Activated CD4-positive, alpha-beta T cell treated with anti-CD3 and anti-CD28 coated beads, Interleukin-2, Interleukin-4, amounts not matched to agents 100 ng/mL and 50 ng/mL, durations not matched to agents 16 hours and 8 hours (primary cell): ENCODE measurements at places on chromosomes 4 and X.
A peak's percentile ranks its signal among the peaks of the same experiment; 100 is the strongest.

DNA sequence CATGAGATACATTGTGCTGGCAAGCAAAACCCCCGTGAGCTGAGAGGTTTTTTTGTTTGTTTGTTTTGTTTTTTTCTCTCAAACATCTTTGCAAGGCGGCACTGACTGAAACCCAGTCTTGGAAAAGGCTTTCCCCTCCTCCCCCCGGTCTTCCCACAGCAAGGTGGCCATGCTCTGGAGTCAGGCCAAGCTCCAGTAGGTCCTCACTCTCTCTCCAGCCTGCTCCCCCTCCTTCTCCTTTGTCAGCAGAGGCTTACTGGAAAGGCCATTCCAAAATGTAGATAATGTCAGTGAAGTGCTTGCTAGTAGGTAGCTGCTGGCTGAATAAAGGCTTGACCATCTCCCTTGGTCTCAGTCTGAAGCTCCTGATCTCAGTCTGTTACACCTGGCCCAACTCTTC lies 32.6 kb downstream of the FRMPD3 start:
- no peak for DNase-seq

DNA sequence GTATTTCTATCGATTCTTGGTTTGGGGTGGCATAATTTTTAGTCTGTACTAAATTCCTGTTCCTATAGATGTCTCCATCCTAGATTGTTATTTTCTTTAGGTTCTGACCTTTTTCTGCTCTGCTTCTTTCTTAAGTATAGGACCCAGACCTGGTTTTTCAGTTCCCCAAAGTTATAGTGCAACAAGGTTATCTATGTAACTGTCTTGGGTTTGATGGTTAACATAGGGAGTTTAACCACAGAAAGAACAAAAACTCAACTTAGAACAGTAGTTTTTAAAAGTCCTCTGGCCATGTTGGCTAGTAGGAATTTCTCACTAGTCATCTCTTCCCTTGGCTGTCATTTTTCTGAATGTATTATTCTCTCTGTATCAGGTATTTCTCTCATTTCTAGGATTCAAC lies 38.8 kb upstream of the MAD2L1 start:
- no peak for DNase-seq

DNA sequence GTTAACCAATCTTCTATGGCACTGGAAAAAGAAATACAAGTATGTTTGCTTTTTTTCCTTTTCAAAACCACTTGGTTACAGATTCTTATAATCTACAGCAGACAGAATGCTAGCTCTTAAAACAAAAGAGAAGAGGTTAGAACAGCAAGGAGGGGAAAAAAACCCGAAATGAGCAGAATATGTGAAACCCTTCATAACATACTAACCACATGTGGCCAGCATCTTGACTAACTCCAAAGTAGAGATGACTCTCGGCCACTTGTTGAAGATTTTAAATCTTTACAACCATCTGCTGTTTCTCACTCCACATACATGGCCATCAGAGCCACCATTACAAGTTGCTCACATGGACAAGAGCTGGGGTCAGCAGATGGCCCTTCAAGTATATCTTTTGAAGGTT lies 100.3 kb downstream of the PAPSS1 start:
- DNase-seq: no peak

DNA sequence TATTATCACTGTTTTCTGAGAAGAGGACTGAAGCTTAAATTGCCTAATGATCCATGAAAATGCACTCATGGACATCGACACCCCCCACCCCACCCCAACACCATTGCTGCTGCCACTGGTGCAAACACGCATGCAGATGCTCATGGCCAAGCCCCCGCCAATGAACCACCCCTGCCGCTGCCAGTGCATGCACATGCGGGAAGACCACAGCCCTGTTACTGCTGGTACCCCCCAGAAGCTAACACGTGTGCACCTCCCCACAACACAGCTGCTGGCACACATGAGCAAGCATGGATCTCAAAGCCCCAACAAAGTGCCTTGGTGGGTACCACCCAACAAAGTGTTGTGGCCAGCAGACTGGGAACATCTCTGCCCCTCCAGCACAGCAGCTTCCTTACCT lies 594.1 kb upstream of the FAT1 start:
- no peak for DNase-seq

- no peak for DNase-seq
These were observed 76.6 kb downstream of the CHIC2 start for GRCh38 chr4:53987761-53988171.

- DNase-seq: no peak
These were observed 1.5 kb downstream of the MAN2B2 start for GRCh38 chr4:6576512-6576911.

- DNase-seq: peak; percentile 83
These were observed 29.5 kb downstream of the SH3TC1 start for GRCh38 chr4:8228319-8229250.

DNA sequence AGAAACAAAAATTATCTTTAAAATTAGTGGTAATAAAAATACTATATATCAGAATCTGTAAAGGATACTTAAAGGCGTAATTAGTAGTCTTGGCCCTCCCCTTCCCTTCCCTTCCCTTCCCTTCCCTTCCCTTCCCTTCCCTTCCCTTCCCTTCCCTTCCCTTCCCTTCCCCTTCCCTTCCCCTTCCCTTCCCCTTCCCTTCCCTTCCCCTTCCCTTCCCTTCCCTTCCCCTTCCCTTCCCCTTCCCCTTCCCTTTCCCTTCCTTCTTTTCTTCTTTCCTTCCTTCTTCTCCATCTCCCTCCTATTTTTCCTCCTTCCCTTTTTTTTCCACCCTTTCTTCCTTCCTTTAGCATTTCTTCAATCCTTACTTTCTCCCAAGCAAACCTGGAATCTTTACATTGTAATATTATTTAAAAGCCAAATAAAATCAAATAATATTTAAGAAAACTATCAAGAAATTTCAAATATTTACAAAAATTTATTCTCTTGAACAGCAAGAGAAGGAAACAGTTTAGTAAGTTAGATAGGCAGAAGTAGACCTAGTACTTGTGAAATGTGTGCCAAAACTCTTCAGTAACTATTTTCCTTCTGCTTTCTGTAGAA lies 379.8 kb upstream of the ATOH1 start:
- no peak for DNase-seq

DNA sequence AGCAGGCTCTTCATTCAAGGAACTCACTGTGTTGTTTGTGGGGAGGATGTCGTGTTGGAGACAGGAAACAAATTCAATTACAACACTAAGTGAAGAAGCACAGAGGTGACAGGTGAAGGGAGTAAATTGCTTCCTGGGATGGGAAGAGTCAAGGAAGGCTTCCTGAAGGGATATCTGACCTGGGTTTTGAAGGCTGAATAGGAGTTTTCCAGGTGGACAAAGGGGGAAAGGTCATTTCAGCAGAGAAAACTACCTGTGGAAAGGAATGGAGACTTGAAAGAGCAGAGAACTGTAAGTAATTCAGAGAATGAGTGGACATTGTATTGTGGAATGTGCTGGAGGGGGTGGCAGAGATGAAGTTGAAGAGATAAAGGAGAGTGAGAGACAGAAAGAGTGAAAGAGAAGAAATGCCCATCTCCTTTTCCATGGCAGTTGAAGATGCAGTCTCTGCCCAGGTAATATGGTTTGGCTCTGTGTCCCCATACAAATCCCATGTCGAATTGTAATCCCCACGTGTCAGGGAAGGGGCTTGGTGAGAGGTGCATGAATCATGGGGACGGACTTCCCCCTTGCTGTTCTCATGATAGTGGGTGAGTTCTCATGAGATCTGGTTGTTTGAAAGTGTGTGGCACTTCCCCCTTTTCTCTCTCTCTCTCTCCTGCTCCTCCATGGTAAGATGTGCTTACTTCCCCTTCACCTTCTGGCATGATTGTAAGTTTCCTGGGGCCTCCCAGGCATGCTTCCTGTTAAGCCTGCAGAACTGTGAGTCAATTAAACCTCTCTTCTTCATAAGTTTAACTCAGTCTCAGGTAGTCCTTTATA lies 205.7 kb upstream of the BCOR start:
- DNase-seq: no peak

- DNase-seq: peak; percentile 22
These were observed 187.3 kb downstream of the MAB21L2 start for GRCh38 chr4:150769248-150769647.

DNA sequence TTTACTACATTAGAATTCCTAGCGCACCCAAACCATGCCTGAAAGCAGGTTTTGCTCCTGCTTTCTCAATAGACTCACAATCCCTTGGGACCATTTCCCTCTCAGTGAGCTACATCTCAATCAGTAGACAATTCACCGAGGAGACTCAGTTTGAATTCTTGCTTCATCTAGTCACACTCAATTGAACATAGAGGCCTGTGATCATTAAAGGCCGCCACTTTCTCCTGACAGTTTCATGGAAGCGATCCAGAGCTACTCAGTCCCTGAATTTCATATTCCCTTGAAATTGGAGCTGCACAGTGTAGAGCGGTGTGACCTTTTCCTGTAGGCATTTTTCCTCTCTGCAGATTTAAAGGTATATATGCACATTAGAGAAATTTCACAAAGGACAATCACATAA lies 193.9 kb upstream of the SPOCK3 start:
- no peak for DNase-seq

- DNase-seq: no peak
These were observed 175.8 kb downstream of the RCHY1 start for GRCh38 chr4:75338352-75338880.

GRCh38 chr4:48300004-48300403 lies 30.4 kb upstream of the TEC start:
- DNase-seq: no peak

GRCh38 chr4:152684007-152684406 lies 4.2 kb upstream of the TMEM154 start:
- no peak for DNase-seq

- peak; percentile 15 for DNase-seq
These were observed 147.4 kb upstream of the FGF13 start for GRCh38 chrX:138858951-138859350.

DNA sequence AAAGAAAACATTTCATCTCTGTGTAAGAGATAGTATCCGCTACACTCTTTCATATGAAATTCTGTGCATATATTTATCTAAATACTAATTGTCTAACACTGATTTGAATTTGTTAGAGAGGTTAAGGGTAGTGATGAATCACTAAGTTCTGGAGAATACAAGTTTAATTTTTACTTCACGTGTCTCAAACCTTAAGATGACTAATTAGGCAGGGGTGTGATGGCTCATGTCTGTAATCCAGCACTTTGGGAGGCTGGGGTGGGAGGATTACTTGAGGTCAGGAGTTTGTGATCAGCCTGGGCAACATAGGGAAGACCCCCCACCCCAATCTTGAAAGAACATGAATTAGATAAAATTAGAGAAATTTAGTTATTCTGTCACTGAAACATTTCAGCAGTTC lies 2241.9 kb downstream of the PCDH7 start:
- no peak for DNase-seq

DNA sequence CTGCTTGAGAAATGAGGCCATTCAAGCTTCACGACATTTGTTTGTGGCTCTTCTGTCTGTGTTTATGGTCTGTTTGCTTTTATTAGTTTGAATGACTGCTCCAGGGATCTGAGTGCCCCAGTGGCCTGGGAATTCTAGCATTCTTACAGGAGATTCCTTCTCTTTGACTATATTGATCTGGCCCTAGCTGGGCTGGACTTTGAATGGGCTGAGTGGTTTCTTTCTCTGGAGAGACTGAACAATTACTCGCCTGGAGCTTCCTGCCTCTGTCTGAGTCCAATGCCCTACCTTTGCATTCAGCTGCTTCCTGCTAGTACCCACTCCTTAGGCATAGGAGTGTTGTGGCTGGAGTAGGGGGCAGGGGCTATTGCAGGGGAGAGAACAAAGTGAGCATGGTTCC lies 51.2 kb upstream of the EDA start:
- no peak for DNase-seq

DNA sequence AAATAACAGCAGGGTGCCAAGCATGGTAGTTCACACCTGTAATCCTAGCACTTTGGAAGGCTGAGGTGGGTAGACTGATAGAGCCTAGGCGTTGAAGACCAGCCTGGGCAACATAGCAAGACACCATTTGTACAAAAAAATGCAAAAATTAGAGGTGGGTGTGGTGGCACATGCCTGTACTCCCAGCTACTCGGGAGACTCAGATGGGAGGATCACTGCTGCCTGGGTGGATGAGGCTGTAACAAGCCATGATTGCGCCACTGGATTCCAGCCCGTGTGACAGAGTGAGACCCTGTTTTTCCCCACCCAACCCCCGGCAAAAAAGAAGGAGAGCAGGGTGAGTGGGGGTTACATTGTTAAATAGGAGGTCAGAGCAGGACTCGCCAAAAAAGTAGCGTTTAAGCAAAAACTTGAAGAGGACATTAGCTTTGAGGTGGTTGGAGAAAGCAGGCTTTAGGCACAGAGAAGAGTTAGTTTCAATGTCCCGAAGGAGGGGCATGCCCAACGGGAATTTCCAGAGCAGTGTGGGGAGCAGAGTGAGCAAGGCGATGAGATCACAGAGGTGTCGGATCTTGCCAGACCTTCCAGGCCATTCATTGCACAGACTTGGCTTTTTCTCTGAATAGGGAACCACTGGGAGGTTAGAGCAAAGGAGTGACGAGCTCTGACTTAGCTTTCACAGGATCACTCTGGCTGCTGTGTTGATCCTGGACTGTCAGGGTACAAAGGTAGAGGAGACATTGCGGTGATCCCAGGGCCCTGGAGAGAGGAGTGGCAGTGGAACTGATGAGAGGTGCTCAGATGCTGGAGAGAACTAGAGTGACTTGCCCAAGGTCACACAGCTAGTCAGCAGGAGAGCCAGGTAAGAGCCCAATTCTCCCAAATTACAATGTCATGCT lies 70.6 kb downstream of the TRAPPC11 start:
- DNase-seq: no peak

- DNase-seq: no peak
These were observed 33.2 kb upstream of the HTRA3 start for GRCh38 chr4:8236106-8236919.

DNA sequence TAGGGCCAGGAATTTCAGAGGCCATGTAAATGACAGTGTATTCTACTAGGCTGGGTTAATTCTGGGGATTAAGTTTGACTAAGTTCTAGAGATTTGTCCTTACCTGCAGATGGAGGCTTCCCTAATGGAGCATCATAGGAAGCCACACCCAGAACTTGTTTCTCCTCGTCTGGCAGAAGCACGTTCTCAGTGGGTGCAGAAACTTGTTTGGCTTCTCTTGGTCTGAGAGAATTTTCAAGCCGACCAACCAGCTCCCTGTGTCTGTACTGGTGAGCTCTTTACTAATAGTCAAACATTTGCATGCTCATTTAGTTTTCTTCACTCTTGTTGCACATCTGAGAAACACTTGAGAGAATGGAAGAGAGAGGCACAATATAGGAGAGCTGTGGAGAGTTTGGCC lies 907 bp upstream of the ATP10D start:
- no peak for DNase-seq

GRCh38 chr4:121898150-121898549 lies 27.9 kb upstream of the BBS7 start:
- peak; percentile 17 for DNase-seq

DNA sequence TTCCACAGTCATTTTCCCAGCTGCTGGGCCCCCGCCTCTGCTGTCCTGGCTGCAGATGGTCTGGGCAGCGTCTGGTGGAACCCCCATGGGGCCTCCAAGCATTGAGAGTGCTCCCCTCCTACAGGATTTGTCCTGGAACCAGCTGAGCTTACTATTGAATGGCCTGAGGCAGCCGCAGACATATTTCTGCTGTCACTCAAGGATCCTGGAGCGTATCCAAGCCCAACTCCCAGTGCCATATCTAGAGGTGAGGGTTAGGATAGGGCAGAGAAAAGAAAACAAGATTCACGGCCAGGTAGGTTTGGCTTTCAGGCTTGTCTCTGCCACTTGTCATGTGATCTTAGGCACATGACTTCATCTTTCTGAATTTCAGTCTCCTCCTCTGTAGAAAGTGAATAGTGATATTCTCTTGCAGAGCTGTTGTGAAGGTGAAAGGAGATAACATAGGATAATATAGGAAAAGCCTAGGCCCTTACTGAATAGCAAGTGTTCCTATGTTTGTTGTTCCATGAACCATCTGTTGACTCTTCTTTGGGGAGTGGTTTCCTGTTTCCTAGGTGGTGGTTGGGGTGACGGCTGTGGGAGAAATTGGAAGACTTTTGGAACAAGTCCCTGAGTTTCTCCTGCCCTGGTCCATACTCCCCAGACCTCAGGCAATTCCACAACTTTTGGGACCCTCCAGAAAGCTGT lies 52.3 kb downstream of the SEPSECS start:
- DNase-seq: no peak
